ENCODE measurements at places on chromosomes 3 and 15. TPM values are rescaled to one million over a fixed set of nuclear protein-coding genes. Genes with fewer than 3 reads are reported as not detected.

The ALG1L2 gene
- 1.9 TPM for total RNA-seq

GRCh38 chr3:39101022-39101689 is 6.3 kb downstream of the GORASP1 start:
- DNase-seq = peak; percentile 32
- no peaks in the 10 kb centered on the region for H3K27me3 ChIP-seq
- no peak overlapping the region for H3K4me3 ChIP-seq
- no peaks in the 10 kb centered on the region for H3K36me3 ChIP-seq

- no peak for DNase-seq
- H3K36me3 ChIP-seq = no peaks in the 10 kb centered on the region
- no peak overlapping the region for H3K4me3 ChIP-seq
- no peaks in the 10 kb centered on the region for H3K4me1 ChIP-seq
- no peaks in the 10 kb centered on the region for H3K27me3 ChIP-seq
These were observed 143.9 kb downstream of the LSAMP start for GRCh38 chr3:116301422-116301821.

GRCh38 chr15:95247071-95247984 is 1016.0 kb downstream of the MCTP2 start:
- no peaks in the 10 kb centered on the region for H3K4me1 ChIP-seq
- H3K27me3 ChIP-seq = no peaks in the 10 kb centered on the region
- H3K27ac ChIP-seq = no peak overlapping the region
- DNase-seq = no peak

GRCh38 chr15:41494922-41495735 is 1.5 kb downstream of the ITPKA start:
- DNase-seq = no peak
- H3K4me3 ChIP-seq = peak overlapping the region; percentile 80
- peaks cover 24% of the 10 kb centered on the region for H3K4me1 ChIP-seq

The SMAD6 gene
- total RNA-seq = not detected

GRCh38 chr3:184354121-184354728 is 7.2 kb downstream of the CLCN2 start:
- H3K4me1 ChIP-seq = peaks cover 1% of the 10 kb centered on the region
- DNase-seq = peak; percentile 51
- no peak overlapping the region for H3K4me3 ChIP-seq
- H3K27ac ChIP-seq = no peak overlapping the region
- H3K36me3 ChIP-seq = no peaks in the 10 kb centered on the region
- H3K27me3 ChIP-seq = no peaks in the 10 kb centered on the region

The SLC30A4 gene
- 2.4 TPM for total RNA-seq

- peaks cover 14% of the 10 kb centered on the region for H3K4me1 ChIP-seq
- H3K27ac ChIP-seq = no peak overlapping the region
- H3K36me3 ChIP-seq = peaks cover 2% of the 10 kb centered on the region
- no peak overlapping the region for H3K4me3 ChIP-seq
- no peaks in the 10 kb centered on the region for H3K27me3 ChIP-seq
These were observed 455.4 kb upstream of the TBL1XR1 start for GRCh38 chr3:177652556-177653291.

GRCh38 chr3:119508172-119508845 is 10.0 kb downstream of the TIMMDC1 start:
- no peaks in the 10 kb centered on the region for H3K27me3 ChIP-seq
- no peak overlapping the region for H3K27ac ChIP-seq
- H3K36me3 ChIP-seq = peaks cover 18% of the 10 kb centered on the region
- no peak for DNase-seq
- H3K4me3 ChIP-seq = no peak overlapping the region

GRCh38 chr3:126959136-126959920 is 23.6 kb upstream of the PLXNA1 start:
- H3K4me3 ChIP-seq = no peak overlapping the region
- no peaks in the 10 kb centered on the region for H3K27me3 ChIP-seq
- H3K4me1 ChIP-seq = peaks cover 4% of the 10 kb centered on the region
- no peak for DNase-seq
- H3K36me3 ChIP-seq = no peaks in the 10 kb centered on the region

The ALG3 gene
- 24.1 TPM for total RNA-seq

The RGMA gene
- not detected for total RNA-seq

DNA sequence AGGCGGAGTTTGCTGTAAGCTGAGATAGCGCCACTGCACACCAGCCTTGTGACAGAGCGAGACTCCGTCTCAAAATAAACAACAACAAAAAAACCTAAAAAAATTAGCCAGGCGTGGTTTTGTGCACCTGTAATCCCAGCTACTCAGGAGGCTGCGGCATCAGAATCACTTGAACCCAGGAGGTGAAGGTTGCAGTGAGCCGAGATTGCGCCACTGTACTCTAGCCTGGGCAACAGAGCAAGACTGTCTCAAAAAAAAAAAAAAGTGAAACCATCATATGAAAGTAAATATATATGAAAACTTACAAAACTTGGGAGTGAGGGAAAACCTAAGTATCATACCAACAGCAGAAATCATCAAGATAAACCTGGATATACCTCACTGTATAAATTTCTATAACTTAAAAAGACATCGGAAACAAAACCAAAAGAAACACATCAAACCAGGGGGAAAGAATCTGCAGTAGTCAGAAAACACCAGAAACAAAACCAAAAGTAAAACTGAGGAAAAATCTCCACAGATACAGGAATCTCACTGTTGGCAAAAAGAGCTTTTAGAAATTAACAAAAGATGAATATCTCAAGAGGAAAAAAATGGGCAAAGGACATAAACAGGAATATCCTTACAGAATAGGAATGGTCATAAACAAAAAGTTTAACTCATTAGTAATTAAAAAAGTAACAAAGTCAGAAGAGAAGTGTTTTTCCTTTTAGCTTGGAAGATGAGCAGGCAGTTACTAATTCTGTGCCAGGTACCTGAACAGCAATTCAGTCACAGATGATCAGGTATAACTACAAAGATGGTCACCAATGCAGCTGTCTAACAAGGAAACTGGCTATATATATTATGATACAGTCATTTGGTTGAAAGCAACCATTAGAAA is 41.3 kb downstream of the ETV5 start:
- no peak for DNase-seq
- H3K27ac ChIP-seq = peak overlapping the region; percentile 94
- peaks cover 5% of the 10 kb centered on the region for H3K4me1 ChIP-seq
- peak overlapping the region; percentile 89 for H3K4me3 ChIP-seq

DNA sequence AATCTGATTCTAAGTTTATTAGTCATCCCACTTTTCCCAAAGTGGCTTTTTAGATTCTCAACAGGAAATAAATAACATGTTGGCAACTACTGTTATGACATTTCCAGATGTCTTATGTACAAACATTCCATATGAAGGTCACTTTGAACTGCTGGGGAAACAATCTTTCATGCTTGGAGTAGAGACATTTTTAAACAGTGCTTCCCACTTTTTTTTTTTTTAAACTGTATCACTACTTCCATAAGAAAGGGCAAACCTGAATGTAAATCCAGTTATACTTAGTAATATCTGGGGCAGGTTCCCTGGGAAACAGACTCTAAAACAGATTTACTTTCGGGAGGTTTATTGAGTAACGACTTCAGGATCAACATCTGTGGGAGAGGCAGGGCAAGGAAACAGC is 473.8 kb downstream of the TAFA4 start:
- no peak overlapping the region for H3K4me3 ChIP-seq
- no peak for DNase-seq
- H3K27ac ChIP-seq = no peak overlapping the region
- no peaks in the 10 kb centered on the region for H3K36me3 ChIP-seq
- no peaks in the 10 kb centered on the region for H3K27me3 ChIP-seq

DNA sequence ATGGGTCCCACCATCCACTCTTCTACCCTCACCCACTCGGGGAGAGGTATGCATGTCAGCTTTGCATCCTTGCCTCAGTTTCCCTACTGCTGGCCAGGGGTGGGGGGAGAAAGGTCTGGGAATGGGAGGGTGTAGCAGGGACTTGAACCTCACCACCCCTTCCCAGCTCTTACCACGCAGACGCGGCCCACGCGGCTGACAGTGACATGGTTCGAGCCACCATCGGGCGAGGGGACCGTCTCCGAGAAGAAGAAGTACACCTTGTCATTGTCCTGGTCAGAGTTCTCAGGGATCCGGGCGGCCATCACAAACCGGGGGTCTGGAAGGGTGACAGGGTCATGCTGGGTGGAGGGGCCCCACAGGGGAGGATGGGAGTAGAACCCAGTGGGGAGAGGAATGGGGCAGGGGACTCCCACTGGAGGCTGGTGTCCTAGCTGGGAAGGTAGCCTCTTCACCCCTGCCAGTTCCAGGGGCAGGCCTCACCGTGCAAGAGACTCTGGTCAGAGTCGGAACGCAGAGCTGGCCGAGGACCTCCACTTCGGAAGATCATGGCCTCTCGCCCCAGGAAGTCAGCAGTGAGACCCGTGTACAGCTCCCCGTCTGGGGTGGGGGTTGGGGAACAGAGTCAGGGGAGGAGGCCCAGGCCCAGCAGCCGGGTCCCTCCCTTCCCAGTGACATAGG is 3.7 kb downstream of the SEMA3G start:
- peaks cover 2% of the 10 kb centered on the region for H3K4me1 ChIP-seq
- no peak overlapping the region for H3K4me3 ChIP-seq
- H3K27ac ChIP-seq = no peak overlapping the region
- no peaks in the 10 kb centered on the region for H3K36me3 ChIP-seq
- no peak for DNase-seq
- H3K27me3 ChIP-seq = no peaks in the 10 kb centered on the region

GRCh38 chr3:64686446-64686908 is 1.3 kb downstream of the ADAMTS9 start:
- H3K36me3 ChIP-seq = peaks cover 4% of the 10 kb centered on the region
- H3K27me3 ChIP-seq = peaks cover 65% of the 10 kb centered on the region
- no peak overlapping the region for H3K4me3 ChIP-seq
- H3K27ac ChIP-seq = no peak overlapping the region
- DNase-seq = no peak
- H3K4me1 ChIP-seq = peaks cover 8% of the 10 kb centered on the region

DNA sequence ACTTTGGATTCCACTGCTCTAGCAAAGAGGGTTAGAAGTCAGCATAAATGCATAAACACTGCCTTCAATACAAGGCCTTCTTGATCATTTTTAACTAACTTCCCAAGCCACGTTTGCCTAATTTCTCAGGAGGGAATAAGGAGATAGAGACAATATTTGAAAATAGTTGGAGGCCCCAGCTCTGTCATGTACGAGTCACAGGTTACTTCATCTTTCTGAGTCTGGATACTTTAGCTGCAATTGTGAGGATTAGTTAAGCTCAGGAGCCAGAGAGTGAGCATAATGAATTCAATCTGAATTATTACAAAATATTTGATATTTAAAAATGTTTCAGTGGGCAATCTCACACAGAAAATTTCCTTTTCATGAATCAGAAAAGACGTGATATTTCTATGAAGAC is 298.9 kb downstream of the SHOX2 start:
- no peak overlapping the region for H3K27ac ChIP-seq
- H3K4me3 ChIP-seq = no peak overlapping the region
- no peaks in the 10 kb centered on the region for H3K4me1 ChIP-seq
- H3K36me3 ChIP-seq = no peaks in the 10 kb centered on the region

Measured in T-helper 17 cell (primary cell).